Osteoblast (primary cell): ENCODE measurements at places on chromosomes 6 and 20.

- peak; percentile 61 for DNase-seq
Observed at GRCh38 chr6:155177363-155177961, 86.4 kb upstream of the CLDN20 start.

- no peak for DNase-seq
Observed at GRCh38 chr6:161353208-161353613, 79.3 kb upstream of the AGPAT4 start.

DNA sequence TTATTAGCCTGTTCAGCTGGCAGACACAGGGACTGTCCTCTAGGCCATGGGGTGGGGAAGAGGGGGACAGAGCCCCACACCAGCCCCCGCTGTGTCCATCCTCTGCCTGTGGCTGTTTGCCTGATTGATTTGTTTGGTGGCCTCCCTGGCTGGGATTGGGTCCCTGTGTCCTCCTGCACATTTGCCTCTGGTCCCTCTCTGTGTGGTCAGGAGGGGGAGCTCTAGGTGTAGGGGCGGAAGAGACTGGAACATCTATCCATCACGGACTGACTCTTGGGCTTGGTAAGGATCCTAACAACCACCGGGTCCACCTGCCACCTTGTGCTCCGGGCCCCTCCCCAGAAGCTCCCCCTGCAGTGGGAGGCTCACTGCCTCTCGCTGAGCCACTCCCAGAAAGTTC lies 38.4 kb upstream of the CCDC167 start:
- no peak for DNase-seq

DNA sequence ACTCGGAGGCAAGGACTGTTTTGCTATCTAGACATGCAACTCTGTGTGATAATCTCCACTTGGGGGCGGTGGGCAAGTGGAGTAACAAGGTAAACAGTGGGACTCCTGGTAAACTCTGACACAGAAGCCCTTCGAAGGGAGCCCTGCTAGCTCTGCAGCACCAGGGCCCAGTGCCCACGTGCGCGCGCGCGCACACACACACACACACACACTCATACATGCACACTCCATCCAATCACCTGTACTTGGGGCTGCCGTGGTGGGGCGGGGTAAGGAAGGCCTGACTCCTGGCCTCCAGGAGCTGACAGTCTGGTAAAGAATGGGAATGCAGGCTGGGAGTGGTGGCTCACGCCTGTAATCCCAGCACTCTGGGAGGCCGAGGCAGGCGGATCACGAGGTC lies 36.4 kb downstream of the TAF4 start:
- DNase-seq = peak; percentile 38

DNA sequence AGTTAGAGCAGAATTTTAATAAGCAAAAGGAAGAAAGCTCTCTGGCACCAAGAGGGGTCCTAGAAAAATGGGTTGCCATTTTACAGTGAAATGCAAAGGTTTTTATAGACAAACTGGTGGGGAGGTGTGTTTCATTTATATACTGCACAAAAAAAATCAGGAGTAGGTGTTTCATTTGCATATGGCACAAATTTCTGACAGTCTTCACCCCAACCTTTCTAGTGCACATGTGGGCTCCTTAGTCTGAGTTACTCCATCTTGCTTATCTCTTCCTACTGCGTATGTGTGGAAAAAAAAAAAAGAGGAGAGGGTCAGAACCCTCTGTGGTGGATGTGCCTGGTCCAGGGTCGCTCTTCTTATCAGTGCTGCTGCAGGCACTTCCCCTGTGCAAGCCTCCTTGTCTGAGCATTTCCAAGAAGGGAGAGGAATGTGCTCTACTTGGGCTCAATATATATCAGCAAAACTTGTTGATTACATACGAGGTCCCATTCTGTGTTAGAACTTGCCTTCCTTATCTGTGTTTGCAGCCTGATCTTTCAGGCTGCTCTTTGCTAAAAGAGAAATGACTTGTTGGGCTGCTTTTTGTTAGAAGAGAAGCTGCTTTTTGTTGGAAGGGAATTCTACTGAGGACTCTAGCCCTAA lies 59.0 kb upstream of the MRAP2 start:
- DNase-seq = no peak
